ENCODE measurements at places on chromosomes 11 and 22.
A peak's percentile ranks its signal among the peaks of the same experiment; 100 is the strongest.

DNA sequence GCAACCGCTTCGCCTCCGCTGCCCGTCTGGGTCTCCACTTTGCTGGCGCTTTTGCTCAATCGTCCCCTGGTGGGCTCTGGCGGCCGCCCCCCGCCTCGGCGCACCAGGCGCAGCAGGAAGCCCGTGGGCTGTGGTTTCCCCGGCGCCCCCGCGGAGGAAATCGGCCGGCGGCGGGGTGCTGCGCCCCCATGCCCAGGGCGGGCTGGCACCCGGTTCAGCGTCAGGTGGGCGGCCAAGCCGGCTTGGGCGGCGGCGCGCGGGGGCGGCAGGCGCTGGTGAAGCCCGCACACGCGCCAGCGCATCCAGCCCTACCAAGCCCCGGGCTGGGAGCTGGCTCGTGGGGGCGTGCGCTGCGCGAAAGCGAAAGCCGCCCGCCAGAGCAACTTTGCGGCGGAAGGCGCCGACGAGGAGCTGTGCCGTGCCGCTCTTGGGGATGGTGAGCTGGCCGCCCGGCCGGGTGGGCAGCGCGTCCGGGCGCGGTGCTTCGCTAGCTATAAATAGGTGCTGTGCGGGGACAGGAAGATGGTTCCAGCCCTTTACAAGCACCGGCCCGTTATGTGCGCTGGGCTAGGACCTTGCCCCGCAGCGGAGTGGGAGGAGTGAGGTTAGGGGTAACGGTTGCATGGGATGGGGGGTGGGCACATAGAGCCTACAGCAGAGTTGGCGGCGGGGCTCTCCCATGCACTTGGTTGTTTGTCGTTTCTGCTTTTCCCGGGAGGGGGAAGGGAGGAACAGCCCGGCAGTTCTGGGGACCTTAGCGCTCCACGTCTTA, 25.0 kb upstream of the SUSD2 start:
- DNase-seq, result peak; percentile 69

GRCh38 chr11:74775762-74776161, 27.1 kb downstream of the RNF169 start:
- DNase-seq, result no peak

DNA sequence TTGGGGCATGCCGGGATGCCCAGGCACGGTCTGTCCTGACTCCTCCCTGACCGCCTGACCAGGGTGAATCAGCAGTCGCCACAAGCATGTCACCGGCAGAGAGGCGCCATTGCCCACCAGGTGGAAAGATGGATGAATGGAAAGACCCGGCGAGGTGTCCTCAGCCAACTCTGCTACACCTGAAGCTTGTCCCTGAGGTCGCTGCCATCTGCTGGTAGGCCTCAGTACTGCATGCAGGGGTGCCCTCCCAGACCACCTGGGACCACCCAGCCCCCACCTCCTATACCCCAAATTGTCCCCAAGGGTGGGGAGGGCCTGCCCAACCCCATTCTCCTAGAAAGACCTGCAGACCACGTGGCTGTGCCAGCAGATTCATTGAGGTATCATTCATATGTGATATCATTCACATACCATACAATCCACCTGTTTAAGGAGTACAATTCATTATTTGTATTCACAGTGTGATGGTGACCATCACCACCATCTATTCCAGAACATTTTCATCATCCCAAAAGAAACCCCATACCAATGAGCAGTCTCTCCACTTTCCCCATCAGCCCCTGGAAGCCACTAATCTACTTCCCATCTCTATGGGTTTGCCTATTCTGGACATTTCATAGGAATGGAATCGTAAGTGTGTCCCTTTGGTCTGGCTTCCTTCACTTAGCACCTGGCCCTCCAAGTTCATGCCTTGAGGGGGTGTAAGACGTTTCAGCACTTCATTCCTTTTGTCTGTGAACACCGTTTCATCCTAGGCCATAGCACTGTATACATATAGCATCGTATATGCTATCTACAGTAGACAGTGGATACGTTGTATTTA, 17.5 kb downstream of the FGF3 start:
- no peak for DNase-seq

GRCh38 chr11:10676919-10677318, 16.6 kb downstream of the IRAG1 start:
- DNase-seq, result no peak

GRCh38 chr22:29309332-29310064, 3.0 kb downstream of the GAS2L1 start:
- DNase-seq, result no peak

DNA sequence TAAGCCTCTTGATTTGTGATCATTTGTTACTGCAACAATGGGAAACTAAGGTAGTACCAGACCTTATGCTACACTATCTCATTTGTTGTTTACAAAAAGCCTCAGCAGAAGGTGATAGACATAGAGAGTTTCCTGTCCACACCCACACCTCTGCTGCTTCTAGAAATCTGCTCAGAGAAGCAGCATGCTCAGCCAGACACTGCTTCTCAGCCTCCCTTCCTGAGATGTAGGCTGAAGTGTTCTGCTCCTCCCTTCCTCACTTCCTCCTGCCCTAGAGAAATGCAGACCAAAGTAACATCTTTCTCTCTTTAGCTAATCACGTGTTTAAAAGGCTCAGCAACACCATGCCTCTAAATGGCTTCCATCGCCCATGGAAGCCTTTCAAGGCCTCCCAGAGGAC, 88.4 kb downstream of the SLC1A2 start:
- DNase-seq, result no peak

DNA sequence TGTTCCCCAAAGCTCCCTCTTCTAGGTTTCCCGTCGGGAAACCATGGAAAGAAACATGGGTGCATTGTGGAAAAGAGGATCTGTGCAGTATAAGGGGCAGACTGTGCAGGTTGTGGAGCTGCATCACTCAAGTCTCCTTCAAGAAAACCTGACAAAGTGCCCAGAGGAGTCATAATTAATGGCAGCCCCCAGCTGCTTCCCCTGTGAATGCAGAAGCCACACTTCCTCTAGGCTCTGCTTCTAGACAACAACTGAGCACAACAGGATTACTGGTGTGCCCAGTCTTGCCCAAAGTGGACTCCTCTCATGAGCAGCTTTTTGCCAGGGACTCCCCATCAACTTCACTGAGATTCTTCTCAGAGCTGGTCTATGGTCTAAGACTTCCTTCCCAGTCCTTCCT, 42.6 kb upstream of the SCUBE2 start:
- no peak for DNase-seq

- no peak for DNase-seq
These were observed at the start of gene FJX1 for GRCh38 chr11:35617687-35618496. TSS of gene FJX1 (plus strand) at chr11:35618460. CDS start at chr11:35618637, 177 bp downstream.

DNA sequence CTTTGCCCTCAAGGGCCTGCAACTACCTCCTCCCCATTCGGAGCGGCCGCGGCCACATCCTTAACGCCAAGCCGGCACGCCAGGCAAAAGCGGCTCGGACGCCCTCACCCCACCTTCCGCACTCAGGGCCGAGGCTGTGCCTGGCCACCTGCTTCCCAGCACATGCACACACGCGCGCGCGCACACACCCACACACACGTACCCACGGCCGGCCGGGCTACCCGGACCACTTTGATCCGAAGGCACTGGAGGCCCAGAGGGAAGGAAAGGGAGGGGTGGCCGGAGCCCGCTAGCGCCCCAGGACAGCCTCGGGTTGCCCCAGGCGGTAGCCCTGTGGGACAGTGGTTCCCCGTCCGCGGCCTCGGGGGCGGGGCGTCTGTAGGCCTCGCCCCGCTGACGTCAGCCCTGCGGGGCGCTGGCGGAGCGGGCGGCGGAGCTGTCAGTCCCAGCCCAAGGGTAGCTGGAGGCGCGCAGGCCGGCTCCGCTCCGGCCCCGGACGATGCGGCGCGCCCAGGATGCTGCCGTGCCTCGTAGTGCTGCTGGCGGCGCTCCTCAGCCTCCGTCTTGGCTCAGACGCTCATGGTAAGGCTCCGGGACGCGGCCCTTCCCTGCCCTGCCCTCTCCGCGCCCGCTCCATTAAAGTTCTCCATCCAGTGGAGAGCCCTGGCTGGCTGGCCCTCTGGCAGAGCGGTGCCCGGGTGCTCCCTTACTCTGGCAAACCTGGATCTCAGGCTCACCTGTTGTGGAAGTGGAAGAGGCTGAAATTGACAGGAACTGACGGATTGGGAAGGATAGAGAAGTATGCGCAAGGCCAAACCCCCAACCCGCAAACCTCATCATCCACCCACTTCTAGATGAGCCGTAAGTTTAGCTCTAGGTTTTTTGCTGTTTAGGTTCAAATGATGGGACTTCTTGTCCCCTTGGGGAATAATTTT, at the start of gene IL10RA:
IL10RA (plus strand) TSS at position 442 of the 935 bp plus-strand sequence; CDS start at position 516, 74 bp downstream.
- peak; percentile 73 for DNase-seq

All from stimulated activated CD8-positive, alpha-beta memory T cell treated with anti-CD3 and anti-CD28 coated beads, Interleukin-15, amount 100 ng/mL, for 4 hours (primary cell).